ENCODE measurements at places on chromosomes 11 and 22. TPM values are rescaled to one million over a fixed set of nuclear protein-coding genes. Genes with fewer than 3 reads are reported as not detected.

- no peak for DNase-seq
These were observed 9.4 kb upstream of the NAP1L4 start for GRCh38 chr11:3001496-3001895.

SAA2 gene
- polyA plus RNA-seq: not detected

ANO1 gene
- not detected for polyA plus RNA-seq

CASP5 gene
- 0.09 TPM for polyA plus RNA-seq

- DNase-seq: peak; percentile 57
These were observed 52.9 kb downstream of the SYT13 start for GRCh38 chr11:45233121-45233803.

DNA sequence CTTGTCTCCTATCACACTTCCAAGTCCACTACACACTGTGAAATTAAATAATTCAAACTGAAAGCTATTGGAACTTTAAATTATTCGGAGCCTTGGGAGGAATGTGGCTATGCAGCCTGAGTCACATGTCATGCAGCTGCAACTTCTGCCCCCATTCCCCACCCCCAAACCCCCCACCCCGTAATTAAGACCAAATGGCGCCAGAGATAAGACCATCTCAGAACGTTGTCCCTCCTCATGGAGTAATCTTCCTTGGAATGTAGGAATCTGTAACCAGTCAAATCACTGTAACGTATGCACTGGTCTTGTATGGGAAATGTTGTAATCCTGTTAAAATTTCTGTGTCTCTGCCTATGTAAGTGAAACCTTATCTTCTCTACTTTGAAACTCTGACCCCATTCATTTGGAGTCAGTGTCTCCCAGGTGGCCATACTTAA is 37.0 kb downstream of the GAB2 start:
- DNase-seq: no peak

- no peak for DNase-seq
These were observed 290.8 kb upstream of the ARHGAP42 start for GRCh38 chr11:100396266-100396665.

DNA sequence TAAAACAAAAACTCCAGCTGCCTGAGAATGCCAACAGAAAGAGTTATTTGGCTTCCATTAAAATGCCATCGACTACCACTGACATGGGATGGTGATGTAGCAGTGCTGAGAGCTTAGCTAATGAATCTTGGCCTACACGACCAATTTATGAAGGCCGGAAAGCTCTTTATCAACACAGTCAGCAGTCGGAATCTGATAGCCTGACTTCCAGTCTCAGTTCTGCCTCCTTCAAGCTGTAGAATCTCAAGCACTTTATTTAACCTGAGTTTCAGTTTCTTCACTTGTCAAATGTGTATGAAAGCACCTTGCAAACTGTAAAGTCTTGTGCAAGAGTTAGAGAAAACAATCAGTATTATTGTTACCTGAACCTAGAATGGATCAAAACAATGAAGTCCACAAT is 335.7 kb upstream of the NARS2 start:
- no peak for DNase-seq

CASTOR1 gene
- 15.6 TPM for polyA plus RNA-seq

- DNase-seq: no peak
These were observed 1.2 kb downstream of the ROM1 start for GRCh38 chr11:62614275-62614674.

- DNase-seq: no peak
These were observed 11.2 kb upstream of the IL18BP start for GRCh38 chr11:71987521-71987920.

- DNase-seq: no peak
These were observed 37.8 kb downstream of the SLCO2B1 start for GRCh38 chr11:75188671-75189070.

AQP11 gene
- 0.19 TPM for polyA plus RNA-seq

DNA sequence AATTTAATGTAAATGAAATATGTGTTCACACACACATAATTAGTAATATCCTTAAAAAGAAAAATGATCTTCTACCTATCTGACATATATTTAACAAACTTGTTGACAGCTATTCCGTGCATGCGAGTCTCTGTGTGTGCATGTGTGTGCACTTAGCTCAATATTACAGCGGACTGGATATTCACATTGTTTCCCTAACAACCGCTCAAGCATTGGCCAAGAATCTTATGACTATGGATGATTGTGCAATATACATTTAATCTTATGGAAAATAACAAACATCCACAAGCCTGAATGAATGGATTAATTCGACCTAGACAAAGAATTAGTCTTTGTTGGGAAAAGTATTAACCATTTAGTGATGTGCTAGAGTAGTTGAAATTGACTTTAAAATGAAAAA is 1078.6 kb downstream of the LRRC4C start:
- no peak for DNase-seq

DNA sequence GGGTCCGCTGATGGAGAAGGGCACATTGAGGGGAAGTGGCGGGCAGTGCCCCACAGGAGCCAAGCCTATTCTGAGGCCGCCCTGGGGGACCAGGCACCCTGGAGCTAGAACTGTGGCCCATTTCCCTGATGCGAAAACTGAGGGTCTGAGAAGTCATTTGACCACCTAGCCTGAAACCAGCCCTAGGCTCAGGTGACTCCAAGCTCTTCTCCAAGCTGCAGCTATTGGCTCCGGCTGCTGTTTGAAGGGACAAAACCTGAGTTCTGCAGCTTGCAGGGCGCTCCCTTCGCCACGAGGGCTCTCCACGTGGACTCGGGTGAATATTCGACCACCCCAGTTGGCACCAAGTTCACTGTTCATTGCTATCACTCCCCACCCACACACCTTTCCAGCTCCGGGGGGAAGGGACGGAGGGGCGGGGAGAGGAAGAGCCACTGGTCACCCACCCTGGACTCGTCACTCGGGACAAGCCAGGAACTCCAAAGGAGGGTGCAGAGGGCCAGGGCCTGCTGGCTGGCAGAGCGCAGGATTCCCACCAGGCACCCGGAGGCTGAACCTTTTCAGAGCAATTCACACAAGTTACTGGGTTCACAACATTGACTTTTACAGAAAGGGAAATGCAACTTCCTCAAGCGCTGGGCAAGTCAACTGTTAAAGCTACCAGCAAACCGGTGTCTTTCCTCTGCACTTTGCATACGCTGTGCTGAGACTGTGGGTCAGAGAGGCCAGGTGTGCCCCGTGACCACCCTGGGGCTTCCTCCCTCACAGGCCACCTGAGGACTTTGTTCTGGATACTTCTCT is 1.1 kb upstream of the RAC2 start:
- peak; percentile 88 for DNase-seq

FREY1 gene
- polyA plus RNA-seq: 1.7 TPM

LRP4 gene
- not detected for polyA plus RNA-seq

MFRP gene
- polyA plus RNA-seq: not detected

DNA sequence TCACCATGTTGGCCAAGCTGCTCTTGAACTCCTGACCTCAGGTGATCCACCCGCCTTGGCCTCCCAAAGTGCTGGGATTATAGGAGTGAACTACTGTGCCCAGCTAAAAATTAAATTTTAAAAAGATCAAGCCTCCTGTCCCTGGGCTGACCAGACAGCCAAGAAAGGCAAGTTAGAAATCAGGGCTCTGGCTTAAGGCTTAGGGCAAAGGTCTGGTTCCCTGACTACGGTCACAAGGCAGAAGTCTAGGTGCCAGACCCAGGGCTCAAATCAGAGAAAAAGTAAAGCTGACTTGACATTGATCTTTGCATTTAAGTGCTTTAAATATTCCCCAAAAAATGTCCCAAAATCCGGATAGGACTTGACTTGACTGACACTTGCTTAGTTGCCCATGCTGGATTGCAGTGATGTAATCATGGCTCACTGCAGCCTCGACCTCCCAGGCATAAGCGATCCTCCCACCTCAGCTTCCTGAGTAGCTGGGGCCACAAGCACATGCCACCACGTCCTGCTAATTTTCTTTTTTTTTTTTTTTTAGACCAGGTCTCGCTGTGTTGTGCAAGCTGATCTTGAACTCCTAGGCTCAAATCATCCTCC is 17.3 kb upstream of the CRKL start:
- DNase-seq: no peak

TMEM191C gene
- polyA plus RNA-seq: 5.2 TPM

- DNase-seq: peak; percentile 84
These were observed 3.6 kb downstream of the AHNAK start for GRCh38 chr11:62542750-62543567.
